NCI-H2029 treated with DMSO at 0.1 percent for 48 hours (cell line): ENCODE measurements at places on chromosomes 12 and 14.

GRCh38 chr12:80033448-80033847 lies 65.9 kb upstream of the OTOGL start:
- no peak for DNase-seq

- DNase-seq, result no peak
Observed at GRCh38 chr12:112314981-112315380, 67.2 kb downstream of the HECTD4 start.

GRCh38 chr12:31900271-31900670 lies 58.9 kb upstream of the RESF1 start:
- DNase-seq, result no peak

- DNase-seq, result no peak
Observed at GRCh38 chr12:127503246-127503645, 763.7 kb upstream of the TMEM132C start.

DNA sequence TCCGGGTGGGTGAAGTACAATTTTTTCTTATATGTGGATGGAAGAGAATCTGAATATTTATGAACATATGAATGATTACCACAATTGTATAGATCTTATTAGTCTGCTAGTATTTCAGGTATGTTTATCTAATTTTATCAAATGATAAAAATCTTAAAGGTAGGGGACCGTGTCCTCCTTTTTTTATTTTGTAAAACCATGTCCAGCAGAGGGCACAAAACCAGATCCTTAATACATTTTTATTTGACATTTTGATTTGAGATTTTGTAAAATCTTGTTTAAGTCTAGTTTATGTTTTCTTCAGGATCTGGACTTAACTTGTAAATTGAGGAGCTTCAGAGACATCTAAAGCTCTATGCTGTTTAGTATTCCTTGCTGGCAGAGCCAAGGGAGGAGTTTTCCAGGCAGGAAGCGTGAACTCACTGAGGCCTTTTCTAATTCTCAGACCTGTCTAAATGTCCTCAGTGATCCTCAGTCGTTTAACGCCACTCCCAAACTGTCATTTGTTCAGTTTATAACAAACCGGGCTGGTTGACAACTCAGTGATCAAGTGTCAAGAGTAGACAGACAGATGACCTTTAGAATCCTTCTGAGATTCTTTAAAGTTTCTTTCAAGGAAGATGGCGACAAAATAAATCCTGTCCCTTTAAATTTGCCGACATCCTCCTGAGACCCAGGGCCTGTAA lies 263.9 kb downstream of the KTN1 start:
- no peak for DNase-seq

DNA sequence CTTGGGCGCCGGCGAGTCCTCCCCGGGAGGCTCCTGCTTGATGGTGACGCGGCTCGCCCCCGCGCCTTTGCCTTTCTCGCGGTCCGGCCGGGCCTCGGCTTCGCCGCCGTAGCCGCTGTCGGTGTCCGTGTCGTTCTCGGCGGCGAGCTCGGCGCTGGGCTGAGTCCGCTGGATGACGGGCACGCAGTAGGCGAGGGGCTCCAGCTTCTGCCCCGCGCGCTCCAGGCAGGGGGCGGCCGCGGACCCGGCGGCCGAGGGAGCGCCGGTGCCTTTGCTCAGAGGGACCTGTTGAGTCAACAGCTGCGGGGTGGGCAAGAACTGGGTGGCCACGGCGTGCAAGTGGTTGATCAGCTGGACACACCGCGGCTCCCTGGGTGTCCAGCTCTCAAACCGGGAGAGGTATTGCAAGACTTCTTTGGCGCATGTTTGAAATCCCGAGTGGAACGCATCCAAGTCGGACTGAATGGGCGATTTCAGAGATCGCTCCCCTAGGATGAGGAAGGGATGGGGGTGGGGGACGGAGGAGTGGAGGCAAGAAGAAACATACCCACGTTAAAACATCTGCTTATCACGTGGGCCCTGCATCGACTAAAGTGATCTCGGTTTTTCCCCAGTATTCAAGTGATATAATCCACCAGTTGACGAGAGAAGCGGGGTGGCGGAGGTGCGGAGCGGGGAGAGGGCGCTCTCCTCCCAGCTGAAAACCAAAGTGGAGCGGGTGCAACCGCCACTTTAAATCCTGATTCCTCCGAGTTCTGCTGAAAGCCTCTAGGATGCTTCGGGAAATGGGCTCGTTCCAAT lies 2.0 kb downstream of the BHLHE41 start:
- no peak for DNase-seq

DNA sequence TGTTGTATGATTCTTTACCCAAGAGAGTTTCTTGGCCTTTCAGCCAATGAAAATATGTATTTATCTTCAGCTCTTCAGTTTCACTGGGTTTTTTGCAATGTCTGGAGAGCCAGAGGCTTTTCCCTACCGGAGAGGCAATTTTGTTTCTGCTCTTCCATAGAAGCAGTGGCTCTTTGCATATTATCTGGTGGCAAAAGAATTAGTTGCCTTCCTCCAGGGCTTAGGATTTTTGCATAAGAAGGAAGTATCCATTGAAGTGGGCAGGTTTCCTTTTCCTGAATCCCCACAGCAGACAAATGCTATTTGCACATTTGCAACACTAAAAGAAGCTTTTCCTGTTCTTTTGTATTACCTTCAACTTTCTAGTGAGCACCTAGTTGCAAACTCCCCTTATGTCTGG lies 75.2 kb downstream of the NTS start:
- DNase-seq, result no peak

DNA sequence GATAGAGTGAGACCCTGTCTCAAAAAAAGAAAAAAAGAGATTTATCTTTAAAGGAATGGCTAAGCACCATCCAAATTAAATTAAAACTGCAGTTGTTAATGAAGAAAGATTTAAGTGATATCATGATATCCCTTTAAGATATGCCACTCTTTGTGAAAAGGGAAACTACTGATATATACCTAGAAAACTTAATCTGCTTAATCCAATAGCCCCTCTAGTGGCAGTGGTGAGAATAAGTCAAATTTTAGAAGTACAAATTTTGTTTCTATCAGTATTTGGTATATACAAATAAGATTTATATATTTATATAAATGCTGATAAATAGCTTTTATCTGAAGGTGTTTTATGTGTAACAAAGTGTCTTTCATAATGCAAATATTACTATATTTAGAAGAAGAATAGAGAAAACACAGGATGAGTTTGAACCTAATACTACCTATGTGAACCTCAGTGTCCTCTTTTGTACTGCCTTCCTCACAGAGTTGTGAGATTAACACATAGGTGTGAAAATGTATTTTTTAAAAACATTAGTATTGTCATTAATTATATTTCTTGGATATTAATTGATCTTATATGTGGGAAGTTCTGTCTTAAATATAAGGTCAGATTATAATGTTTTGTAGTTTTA lies 51.4 kb upstream of the GARIN2 start:
- DNase-seq, result no peak
